Stomach (tissue), 19 donors: ENCODE measurements at places on chromosomes 12 and 14.
A peak's percentile ranks its signal among the peaks of the same experiment; 100 is the strongest.

- DNase-seq = no peak
Measured at GRCh38 chr14:39055786-39056474, 47.1 kb downstream of the SEC23A start.

- DNase-seq = peak; percentile 39
Measured at GRCh38 chr12:115149685-115150378, 465.9 kb upstream of the TBX3 start.

DNA sequence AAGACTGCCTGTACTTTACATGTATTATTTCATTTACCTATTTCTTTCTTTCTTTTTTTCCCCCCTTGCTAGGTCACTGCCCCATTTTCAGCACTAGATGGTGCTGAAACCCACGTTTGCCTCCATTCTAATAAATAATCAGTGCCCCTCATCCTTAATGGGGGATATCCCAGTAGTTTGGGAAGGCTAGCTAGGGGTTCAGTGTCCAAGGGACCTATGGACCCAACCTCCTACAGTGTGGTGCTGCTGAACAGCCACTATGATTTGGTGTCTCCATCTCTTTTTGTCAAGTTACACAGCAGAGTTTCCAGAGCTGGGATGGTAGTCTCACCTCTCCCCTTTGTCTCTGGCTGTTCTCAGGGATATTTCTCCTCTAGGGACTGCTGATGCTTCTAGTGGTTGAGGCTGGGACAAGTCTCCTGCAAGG lies 6.5 kb upstream of the HCFC2 start:
- peak; percentile 27 for DNase-seq

GRCh38 chr14:61620130-61620946 lies 75.0 kb upstream of the HIF1A start:
- DNase-seq = no peak

- no peak for DNase-seq
Measured at GRCh38 chr14:66092206-66092605, 394.0 kb upstream of the CCDC196 start.

- no peak for DNase-seq
Measured at GRCh38 chr12:28122756-28123155, 67.5 kb upstream of the CCDC91 start.

DNA sequence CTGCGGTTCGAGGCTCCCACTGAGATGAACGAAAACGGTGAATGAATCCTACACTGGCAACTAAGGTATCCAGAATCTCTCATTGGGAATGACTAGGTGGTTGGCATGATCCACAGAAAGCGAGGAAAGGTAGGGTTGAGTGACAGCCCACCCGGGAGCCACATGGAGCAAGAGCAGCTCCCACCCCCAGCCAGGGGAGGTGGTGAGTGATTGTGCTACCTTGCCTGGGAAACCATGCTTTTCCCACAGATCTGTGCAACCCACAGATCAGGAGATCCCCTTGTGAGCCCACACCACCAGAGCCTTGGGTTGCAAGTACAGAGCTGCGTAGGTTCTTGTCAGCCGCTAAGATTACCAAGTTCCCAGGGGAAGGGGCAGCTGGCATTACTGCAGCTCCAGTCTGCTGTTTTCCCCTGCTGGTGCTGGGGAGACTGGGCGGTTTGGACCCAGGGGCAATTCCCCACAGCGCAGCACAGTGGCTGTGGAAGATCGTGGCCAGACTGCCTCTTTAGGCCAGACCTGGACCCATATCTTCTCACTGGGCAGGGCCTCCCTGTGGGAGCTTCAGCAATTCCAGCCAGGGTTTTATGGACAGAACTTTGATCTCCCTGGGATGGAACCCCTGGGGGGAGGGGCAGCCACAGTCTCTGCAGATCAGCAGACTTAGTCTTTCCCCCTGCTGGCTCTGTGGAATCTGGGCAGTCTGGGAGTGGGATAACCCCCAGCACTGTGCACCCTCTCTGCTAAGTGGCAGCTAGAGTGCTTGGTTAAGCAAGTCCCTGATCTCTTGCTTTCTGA lies 44.6 kb upstream of the PPP4R3A start:
- no peak for DNase-seq

- no peak for DNase-seq
Measured at GRCh38 chr12:56001487-56002100, 4.5 kb downstream of the SUOX start.

GRCh38 chr14:23364164-23365035 lies 572 bp downstream of the EFS start:
- DNase-seq = peak; percentile 60

- peak; percentile 17 for DNase-seq
Measured at GRCh38 chr14:86430853-86431252, 900.9 kb downstream of the FLRT2 start.

GRCh38 chr12:24996102-24996797 lies 47.3 kb upstream of the BCAT1 start:
- no peak for DNase-seq

DNA sequence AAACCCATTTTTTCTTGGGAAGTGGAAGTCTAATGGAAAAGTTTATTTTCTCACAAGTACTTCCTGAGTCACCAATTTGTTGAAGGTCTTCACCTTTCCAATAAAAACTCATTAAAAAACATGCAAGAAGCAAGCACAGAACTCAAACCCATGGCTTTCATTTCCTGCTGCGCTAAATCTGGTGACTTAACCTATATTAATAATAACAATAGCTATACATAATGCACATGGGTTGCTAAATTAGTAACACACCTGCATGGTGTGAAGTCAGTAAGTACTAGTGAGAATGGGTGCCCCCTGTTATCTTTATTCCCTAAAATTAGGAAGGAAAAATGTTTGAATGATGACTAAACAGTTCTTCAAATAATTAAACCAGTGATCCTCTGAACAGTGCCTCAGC lies 52.3 kb downstream of the PPP2R5C start:
- no peak for DNase-seq

DNA sequence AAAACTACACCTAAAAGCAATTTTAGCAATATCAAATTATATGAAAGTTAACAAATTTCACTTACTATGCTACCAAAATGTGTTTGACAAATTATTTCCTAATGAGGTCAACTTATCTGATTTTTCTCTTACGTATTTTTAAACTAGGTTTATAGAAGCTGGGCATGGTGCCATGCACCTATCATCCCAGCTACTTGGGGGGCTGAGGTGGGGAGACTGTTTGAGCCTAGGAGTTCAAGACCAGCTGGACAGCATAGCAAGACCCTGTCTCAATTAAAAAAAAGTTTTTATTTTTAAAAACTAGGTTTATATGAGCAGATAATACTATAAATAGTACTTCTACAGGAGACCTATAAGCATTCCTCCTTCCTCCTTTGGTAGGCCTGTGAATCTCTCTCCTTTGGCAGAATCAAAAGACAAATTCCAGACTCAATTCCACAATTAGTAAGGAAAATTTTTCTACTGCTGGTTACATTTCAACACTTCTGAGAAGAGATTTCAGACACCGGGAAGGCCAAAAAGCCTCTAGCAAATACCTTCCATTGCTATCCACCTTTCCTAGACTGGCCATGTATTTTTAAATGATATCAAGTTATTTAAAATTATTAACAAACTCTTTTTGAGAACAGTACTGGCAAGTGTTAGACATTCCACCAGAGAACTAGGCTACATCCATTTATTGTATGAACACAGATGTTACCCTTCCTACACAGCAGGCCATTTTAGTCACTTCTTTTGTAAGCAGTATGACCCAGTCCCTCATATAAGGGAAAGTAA lies 34.4 kb downstream of the CDK17 start:
- DNase-seq = no peak

- DNase-seq = peak; percentile 55
Measured at GRCh38 chr14:68782091-68782981, 10.5 kb downstream of the ZFP36L1 start.

DNA sequence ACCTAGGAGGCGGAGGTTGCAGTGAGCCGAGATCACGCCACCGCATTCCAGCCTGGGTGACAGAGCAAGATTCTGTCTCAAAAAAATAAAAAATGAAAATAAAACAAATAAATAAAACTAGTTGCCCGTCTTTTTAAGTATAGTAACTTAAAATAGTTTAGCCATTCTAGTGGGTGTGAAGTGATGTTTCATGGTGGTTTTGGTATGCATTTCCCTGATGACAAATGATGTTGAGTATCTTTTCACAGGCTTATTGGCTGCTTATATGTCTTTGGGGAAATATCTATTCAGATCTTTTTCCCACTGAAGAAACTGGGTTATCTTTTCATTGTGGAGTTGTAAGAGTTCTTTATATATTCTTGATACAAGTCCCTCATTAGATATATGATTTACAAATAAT lies 102.4 kb upstream of the METAP2 start:
- no peak for DNase-seq

DNA sequence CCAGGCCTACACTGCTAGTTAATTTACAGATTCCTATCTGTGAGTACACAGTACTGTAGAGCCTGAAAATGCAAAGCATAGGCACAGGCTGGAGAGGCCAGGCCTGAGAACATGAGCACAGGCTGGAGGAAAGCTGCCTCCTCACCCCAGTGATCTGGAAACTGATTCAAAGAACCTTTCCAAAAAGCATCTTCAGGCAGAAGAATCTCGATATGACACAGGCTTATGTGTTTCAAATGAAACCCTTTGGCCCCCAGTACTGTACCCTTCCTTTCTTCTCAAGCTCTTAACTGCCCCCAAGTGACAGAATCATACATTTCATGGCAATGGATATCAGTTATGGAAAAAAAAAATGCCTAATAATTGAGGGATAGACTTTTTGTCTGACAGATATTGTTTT lies 122.0 kb downstream of the KCNC2 start:
- peak; percentile 4 for DNase-seq

GRCh38 chr12:97259098-97259497 lies 203.5 kb upstream of the RMST start:
- no peak for DNase-seq

GRCh38 chr12:111757361-111758119 lies 9.2 kb upstream of the ALDH2 start:
- DNase-seq = peak; percentile 62

- no peak for DNase-seq
Measured at GRCh38 chr12:40999210-40999609, 188.9 kb upstream of the PDZRN4 start.

DNA sequence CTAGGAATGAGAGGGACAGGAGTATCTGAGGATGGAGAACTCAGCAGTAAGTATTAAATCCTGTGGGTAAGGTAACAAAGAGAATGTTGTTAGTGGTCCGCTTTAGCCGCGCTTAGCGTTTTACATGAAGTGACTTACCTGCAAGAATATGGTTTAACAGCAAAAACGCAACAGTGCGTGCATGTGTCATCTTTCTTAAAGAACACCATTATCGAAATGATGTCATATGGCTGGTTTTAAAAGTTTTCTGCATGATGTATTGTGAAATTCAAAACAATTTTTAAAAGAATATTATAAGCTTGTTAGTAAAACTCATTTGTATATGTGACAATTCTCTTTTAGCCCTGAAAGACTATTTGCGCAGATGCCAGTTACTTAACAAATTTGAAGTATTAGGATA lies 1.7 kb downstream of the LEMD3 start:
- no peak for DNase-seq

DNA sequence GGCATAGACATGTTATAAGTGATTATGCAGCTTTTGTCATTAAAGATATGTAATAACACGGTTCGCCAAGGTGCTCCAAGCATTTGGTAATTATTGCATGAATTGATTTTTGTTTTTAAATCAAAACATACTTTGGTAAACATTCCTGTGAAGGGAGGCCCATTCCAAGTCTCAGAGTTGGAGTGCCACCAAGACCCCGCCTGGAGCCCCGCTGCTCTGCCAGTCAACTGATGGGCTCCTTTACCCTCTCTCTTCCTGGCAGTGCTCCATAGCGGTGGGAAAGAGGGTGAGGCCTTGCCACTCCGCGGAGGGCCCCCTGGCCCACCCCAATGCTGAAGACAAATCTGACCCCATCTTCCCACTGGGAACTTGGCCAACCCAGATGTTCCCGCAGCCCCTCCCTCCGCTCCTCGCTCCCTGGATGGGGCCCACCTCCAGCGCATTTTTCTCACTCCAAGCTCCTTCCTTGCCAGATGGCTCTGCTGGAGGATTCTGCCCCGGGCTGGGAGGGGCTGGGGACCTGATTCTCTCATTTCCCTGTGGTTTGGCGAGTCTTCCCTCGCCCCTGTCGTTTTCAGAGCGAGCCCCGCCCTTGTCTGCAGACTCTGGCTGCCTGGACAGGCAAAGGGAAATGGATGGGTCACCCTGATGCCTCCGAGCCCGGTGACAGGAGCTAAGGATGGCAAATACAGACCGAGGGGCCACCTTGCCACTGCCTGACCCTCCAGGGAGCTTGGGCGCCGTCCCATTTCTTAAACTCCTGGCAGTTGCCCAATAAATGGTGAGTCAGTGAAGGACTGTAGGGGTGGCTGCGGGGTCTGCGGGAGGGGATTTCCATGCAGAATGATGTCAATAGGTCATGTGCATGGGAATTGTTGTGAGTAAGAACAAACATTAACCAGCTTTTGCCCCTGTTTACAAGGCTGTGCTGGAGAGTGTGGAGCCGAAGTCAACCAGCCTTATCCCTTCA lies 9.2 kb upstream of the PAPLN start:
- no peak for DNase-seq

DNA sequence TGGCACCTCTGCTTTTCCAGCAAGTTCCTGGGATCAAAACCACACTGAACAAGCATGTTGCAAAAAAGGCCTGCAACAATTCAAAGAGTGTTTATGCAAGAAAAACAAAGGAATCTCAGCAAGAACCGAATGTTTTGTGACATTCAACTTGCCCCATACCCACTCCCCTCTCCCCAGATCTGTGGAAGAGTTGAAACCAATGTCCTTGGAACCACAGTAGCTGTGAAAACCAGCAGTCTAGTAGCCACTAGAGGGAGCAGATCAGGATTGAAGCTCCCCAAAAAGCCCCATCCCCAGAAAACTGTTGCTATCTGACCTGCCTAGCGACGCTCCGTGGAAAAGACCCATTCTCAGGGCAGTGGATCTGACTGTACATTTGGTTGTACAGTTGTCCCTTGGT lies 27.1 kb downstream of the PRKAB1 start:
- DNase-seq = no peak

DNA sequence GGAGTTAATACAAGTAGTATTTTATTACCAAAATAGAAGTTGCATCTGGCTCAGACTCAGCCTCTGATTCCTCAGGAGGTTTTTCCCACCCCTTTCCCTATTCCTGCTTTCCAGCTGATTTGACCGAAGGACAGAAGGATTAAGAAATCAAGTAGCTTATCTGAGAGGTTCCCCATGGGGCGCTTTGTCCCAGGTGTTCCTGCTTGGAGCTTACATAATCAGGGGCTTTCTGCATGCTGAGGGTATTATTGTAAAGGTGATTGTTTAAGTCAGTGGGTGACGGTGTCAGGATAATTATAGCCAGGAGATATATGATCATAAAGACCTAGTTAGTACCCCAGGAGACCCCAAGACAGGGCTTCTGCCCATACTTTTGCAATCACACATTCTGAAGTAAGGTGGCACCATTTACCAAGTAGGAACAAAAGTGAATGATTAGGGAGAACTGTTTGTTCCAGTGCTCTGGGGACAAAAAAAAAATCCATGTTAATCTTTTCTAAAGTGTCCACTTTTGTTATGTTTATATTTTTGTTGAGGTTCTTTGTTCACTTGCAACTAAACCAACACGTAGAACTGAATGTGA lies 921.3 kb downstream of the NRXN3 start:
- no peak for DNase-seq

DNA sequence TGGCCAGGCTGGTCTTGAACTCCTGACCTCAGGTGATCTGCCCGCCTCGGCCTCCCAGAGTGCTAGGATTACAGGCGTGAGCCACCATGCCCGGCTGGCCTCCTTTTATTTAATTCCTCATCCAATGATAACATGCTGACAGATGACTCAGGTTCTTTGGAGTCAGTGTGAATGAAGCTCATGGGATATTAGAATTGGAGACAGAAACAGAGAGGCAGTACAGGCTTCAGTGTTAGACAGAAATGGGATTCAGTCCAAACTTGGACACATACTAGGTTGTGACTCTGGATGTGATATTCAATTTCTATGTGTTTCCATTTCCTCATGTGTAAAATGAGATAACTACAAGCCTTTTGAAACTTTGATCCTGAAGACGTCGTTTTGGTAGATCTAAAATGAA lies 47.3 kb downstream of the PDE3A start:
- DNase-seq = no peak
